M059J (cell line): ENCODE measurements at places on chromosomes 6 and 20.
A peak's percentile ranks its signal among the peaks of the same experiment; 100 is the strongest.

DNA sequence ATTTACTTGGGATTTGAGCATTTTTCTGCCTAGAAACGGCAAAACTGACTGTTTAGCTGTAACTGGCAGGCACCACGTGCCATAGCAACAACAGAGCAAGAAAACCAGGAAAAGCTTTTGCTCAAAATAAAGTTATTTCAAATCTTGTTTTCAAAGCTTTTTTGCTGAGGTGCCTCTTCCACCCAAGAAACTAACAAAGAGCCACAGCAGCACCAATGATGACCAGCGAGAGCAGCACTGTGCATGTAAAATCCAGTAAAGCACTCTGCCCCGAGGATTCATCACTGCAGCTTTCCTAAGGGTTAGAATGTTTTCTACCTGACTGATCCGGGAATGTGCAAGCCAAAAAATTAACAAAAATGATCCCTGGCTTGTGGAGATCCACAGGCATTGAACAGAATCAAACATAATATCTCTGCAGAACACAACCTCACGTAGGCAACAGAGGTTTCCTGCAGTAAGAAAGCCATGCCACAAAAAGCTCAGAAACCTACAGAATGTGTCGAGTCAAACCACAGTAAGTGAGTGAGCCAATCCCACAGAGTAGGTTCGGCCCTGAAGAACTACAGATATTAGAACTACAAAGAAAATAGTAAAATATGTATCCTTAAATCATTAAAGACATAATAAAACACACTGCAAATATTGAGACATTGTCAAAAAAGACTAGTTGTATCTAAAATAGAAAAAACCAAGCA lies 7.4 kb upstream of the ULBP3 start:
- no peak for DNase-seq

GRCh38 chr6:152356016-152356415 lies 281.1 kb downstream of the SYNE1 start:
- DNase-seq, result no peak

DNA sequence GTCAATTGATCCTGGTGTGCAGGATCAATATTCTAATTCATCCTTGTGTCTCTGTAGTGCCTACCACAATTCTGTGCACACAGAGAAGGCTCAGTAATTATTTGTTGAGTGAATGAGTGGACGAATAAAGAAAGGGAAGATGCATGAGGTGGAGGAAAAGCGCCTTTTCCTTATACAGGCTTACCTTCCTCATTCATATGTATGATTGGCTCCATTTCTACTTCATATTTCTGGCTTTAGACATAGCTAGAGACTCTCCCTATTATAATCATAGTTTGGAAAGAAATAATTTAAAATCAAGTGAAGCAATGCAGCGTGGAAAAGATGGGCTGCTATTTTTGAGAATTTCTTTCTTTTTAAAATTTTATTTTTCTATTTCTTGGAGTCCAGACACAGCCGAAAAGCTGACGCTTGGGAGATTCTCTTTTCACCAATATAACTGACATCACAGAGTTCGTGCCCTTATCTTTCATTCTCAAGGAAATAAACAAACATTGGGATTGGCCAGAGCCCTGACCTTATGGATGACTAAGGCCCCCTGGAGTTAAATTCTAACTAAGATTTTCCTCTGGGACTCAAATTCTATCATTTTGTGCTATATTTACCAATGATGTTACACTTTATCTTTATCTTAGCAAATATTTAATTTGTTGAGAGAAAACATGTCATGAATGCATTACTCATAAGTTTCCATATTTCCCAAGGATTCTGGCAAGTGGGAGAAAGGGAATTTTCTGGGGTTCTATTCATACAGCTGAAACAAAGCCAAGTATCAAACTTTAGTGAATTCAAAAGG lies 48.1 kb downstream of the PRL start:
- DNase-seq, result peak; percentile 84

DNA sequence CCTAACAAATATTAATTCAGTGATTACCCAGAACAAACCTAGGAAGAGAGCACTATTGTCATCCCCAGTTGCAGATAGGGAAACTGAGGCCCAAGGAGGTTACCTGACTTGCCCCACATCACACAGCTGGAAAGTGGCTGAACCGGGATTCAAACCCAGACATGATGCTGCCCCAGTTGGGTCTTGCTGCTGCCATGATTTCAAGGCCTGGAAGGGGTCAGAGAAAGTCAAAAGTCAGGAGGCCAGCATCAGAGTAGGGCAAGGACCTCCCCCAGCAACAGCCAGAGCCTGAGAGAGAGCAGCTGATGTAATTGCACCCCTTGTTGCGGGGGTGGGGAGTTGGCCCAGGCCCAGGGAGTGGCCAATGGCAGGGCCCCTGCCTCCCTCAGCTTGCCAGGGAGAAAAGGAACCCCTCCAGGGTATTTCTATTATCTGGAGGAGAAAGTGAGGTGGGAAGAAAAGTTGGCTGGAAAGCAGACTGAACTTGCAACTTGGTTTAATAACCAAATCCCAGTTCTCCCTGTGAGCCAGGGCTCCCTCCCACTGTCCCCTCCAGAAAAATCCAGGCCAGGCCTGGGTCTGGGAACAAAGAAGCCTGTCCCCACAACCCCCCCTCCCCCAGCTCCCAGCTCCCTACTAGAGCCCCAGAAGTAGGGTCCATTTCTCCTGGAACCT lies 83.6 kb downstream of the MRPL14 start:
- DNase-seq, result peak; percentile 80

DNA sequence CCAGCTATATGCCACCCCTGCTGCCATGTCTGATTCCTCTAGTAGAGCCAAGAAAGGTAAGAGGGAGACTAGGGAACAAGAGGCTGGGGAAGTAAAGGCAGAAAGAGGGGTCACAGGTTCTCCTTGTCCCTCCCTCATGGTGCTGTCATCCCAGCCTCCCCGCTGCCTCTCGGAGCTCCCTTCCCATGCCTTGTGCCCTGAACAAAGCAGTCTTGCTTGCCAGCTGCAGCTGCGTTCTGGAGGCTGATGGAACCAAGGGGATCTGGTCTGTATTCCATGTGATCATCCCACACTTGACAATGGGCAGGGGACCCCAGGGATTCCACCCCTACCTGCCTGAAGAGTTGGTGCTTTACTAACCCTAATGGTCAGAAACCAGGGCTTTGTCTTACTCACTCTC lies 61.4 kb downstream of the DAAM2 start:
- no peak for DNase-seq

GRCh38 chr20:12166053-12166717 lies 248.5 kb downstream of the BTBD3 start:
- peak; percentile 96 for DNase-seq

DNA sequence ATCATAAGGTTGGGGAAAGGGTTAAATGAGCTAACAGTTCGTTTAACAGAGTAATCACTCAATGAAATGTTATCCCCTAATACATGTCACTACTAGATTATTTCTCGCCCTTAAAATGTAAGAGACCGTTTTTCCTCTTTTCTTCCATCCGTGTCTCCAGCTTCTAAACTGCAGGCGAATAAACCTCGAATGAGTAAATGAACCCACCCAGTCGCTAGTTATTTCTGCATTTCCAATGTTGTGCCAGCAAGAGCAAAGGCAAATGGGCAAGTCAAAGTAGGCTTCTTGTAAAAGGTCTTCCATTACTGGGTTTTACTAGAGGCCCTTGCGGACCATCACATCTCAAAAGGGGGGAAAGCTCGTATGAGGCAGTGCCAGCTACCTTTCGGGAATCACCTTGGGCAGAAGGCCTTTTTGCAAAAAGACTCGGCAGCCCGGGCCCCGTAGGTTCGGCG lies 400 bp upstream of the SMAP1 start:
- DNase-seq, result no peak

DNA sequence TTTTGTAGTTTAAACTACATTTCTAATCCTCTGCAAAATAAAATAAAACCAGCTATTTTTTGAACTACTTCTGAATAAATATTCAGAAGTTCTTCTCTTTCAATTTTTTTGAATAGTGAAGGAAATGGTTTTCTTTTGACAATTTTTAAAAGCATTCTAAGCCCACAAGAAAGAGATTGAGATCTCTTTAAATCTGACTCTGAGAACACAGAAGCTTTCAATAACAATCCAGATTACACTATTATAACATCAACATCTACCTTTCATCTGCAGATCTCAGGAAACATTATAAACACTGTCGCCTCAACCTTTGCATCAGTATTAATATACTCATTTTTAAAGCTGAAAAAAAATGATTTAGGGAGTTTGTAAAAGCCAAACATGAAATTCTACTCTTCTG lies 247.5 kb upstream of the PREP start:
- DNase-seq, result no peak

GRCh38 chr6:111766201-111766857 lies 106.9 kb downstream of the FYN start:
- no peak for DNase-seq

DNA sequence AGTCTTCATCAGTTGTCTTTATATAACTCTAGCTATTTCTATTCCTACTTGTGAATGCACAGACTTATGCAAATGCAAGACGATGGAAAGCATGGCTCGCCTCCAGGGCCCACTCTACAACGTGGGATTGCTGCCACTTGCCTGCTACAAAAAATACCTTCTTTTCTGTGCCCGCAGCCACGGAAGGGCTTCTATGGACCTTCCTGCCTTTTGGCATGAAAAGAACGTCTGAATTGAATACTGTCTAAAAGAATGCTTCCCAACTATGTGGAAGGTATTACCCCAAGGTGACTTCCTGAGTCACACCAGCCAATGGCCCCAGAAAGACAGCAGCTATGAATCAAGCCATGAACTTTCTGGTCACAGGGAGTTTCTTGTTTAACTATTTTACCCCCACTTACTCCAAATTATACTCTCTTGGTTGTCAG lies 261.2 kb downstream of the HIVEP2 start:
- DNase-seq, result peak; percentile 86

DNA sequence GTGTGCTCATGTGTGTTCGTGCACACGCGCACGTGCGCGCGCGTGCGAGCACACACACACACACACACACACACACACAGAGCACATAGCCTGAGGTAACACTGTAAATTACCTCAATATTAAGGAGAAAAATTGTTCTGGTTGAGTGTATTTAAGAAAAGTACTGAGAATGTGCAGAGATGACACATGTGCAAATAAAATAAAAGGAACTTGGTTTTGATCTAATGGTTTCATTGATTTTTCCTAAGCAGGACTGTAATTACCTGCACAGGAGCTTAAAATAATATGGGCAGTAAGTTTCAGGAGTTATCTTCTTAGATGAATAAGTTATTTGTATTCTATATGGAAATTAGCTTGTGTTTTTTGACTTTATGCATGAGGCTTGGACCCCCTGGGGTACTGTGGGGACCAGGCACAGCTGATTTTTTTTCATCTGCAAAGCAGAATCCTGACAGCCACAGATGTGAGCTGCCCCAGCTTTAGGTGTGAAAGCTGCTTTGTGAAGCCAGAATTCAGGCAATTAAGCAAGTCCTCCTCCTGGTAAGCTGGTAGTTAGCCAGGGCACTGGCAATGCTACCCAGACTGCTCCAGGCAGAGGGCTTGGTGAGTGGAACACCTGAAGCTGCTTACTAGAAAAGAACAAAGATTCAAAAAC lies 1040.6 kb upstream of the CITED2 start:
- no peak for DNase-seq

- DNase-seq, result no peak
These were observed 16.9 kb downstream of the SLC22A23 start for GRCh38 chr6:3439961-3440360.

- DNase-seq, result no peak
These were observed 130.6 kb downstream of the ERMARD start for GRCh38 chr6:169881976-169882375.

GRCh38 chr6:70819646-70820045 lies 137.2 kb downstream of the B3GAT2 start:
- no peak for DNase-seq

GRCh38 chr6:82182756-82183155 lies 64.8 kb downstream of the IBTK start:
- peak; percentile 25 for DNase-seq

GRCh38 chr6:31187780-31188194 lies 17.3 kb upstream of the POU5F1 start:
- DNase-seq, result no peak

DNA sequence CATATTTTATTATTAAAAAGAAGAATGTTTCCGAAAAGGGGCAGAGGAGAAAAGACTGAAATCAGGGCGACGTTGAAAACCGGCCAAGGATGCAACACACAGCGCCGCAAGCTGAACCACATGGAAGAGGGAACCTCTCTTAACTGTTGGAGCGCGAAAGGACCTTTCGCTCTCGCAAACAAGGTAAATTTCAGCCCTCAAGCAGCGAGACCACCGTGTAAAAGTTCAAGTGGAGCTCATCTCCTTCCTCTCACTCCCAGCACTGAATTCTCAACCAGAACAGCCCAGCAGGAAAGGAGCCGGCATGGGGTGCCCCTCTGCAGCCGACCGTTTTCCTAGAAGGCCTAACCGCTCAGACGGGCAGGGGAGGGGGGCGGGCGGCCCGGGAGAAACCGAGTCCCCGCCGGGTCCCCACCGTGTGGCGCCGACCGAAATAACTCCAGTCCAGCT lies 621 bp downstream of the GPR63 start:
- DNase-seq, result no peak

DNA sequence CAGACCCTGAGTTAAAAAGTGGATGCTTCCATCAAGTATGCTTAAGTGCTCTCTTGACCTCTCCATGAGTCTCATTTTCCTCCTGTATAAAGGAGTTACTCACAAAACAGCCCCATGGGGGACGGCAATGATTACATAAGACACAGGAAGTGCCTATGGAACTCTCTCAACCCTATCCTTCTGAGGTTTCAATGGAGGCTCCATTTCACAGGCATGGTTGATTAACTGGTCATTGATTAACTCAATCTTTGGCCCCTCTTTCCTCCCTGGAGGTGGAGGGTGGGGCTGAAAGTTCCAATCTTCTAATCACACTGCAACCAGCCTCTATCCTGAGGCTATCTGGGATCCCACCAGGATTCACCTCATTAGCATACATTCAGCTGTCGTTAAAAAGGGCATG lies 29.3 kb downstream of the CST8 start:
- no peak for DNase-seq

GRCh38 chr6:45613656-45614055 lies 235.9 kb upstream of the SUPT3H start:
- no peak for DNase-seq

DNA sequence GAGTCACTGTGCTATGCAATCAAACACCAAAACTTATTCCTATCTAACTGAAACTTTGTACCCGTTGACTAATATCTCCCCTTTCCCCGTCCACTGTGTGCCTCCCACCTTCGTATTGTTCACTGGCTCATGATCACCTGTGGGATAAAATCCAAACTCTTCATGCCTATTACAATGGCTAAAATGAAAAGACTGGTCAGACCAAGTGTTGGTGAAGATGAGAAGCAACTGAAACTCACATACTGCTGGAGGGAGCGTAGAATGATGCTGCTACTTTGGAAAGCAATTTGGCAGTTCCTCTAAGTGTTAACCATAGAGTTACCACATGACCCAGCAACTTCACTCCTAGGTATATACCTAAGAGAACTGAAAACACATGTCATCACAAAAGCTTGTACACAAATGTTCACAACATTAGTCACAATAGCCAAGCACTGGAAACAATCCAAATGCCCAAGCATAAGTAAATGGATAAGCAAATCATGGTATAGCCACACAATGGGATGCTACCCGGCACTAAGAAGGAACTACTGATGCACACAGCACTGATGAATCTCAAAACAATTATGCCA lies 13.1 kb downstream of the RPS10 start:
- DNase-seq, result peak; percentile 61
